ENCODE measurements at places on chromosomes 13 and 19. TPM values are rescaled to one million over a fixed set of nuclear protein-coding genes. Genes with fewer than 3 reads are reported as not detected.

MEIOSIN gene
- polyA plus RNA-seq = 0.03 TPM

- DNase-seq = no peak
These were observed 428.7 kb downstream of the MYO16 start for GRCh38 chr13:109058087-109058486.

KANK2 gene
- 127 TPM for polyA plus RNA-seq

IL17D gene
- 11.6 TPM for polyA plus RNA-seq

ABCC4 gene
- polyA plus RNA-seq = 21.5 TPM

DNA sequence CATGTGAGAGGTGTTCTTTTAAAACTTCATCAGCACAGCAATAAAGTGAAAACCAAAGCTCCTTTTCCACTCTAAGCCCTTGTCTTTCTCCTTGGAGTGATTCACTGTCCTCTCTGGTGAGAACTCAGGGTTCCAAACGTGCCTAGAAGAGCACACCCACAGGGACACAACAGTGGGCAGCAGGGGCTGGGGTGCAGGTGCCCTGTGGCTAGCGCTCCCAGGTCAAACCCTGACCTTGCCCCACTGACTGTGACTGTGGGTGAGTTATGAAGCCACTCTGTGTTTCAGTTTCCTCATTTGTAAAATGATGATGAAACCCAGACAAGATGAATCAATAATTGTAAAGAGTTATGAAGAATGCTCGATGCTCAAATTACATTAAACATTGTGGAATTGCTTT, 37.6 kb upstream of the IGFL1 start:
- DNase-seq = no peak

DNA sequence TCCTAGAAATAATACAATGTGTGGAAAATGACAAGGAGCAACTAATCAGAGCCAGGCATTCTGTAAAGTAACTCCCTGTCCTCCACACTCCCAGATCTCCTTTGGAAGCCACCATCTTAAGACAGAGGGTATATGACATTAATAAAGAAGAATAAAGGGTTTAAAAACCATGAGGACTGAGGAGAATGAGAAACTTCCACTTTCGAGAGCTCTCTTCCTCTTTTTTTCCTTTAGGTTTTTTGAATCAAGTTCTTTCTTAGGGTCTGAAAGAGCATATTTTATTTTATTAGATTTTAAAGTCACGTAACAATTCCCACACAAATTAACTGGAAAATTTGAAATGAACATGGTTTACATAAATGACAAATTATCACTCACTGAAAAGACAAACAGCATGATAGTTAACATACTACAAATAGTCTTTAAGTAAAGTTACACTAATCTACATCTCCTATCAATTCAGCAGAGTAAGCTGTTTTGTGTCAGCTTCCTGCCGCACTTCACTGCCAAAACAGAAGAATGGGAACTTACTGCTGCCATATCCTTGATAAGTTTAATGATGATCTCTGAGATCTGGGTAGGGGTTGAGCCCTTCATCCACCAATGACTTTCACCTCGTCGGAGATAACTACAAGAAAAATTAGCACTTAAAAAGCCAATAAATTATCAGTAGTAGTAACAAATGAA, 38.6 kb upstream of the FBXL3 start:
- no peak for DNase-seq
